ENCODE measurements at places on chromosomes 5 and 9. TPM values are rescaled to one million over a fixed set of nuclear protein-coding genes. Genes with fewer than 3 reads are reported as not detected.

- H3K36me3 ChIP-seq = no peaks in the 10 kb centered on the region
- H3K27ac ChIP-seq = no peak overlapping the region
- H3K4me3 ChIP-seq = no peak overlapping the region
- peaks cover 8% of the 10 kb centered on the region for H3K4me1 ChIP-seq
These were observed 35.0 kb upstream of the ALDH1B1 start for GRCh38 chr9:38357350-38358114.

DNA sequence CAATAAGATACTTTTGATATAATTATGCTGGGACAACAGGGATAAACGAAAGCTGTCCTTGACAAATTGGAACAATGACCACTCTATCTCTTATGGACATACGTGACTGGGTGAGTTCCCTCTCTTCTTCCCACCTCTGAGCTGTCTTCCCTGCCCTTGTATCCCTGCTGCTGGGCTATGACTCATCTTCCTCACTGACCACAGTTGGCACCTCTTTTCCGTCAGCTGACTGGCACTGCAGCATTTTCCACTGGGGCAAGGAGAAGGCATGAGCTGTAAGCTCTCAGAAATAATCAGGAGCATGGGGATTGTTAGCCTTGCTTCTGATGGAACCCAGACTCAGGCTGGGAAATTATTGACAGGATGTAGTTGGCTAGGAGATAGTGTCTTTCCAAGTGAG lies 48.7 kb downstream of the PCSK1 start:
- peaks cover 2% of the 10 kb centered on the region for H3K27me3 ChIP-seq
- peak overlapping the region; percentile 70 for H3K27ac ChIP-seq
- no peak overlapping the region for H3K4me3 ChIP-seq
- DNase-seq = no peak

DNA sequence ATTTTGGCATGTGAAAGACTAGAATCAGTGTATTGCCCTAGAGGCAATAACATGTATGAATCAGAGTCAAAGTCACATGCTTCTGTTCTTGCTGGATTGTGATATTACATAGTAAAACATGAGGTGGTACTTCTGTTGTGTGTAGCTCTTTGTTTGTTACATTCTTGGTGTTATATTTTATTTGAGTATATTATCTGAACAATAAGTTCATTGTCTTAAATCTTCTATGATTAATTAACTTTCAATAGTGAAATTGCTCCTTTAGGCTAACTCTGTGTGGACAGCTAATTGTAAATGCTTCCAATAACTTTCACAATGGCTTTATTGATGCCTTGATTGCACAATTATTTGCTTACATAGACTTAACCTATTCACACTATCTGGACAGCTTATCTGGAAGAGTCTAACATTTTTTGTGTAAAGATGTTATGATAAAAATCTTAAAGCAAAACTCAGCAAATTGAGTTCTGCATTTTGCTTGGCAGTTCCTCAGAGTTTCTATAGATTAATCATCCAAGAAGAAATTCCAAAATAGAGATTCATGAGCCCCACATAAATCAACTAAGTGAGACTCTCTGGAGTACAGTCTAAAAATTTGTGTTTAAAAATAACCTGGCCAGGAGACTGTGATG lies 239.6 kb upstream of the TUSC1 start:
- H3K4me1 ChIP-seq = no peaks in the 10 kb centered on the region
- no peak overlapping the region for H3K27ac ChIP-seq
- no peaks in the 10 kb centered on the region for H3K27me3 ChIP-seq
- no peak overlapping the region for H3K4me3 ChIP-seq
- no peaks in the 10 kb centered on the region for H3K36me3 ChIP-seq
- DNase-seq = no peak

GRCh38 chr5:9467199-9468059 lies 78.4 kb downstream of the SEMA5A start:
- H3K27ac ChIP-seq = no peak overlapping the region
- DNase-seq = no peak
- no peaks in the 10 kb centered on the region for H3K36me3 ChIP-seq
- no peaks in the 10 kb centered on the region for H3K4me1 ChIP-seq

- peak overlapping the region; percentile 69 for H3K27ac ChIP-seq
- no peak overlapping the region for H3K4me3 ChIP-seq
- H3K27me3 ChIP-seq = peaks cover 13% of the 10 kb centered on the region
- no peak for DNase-seq
- H3K36me3 ChIP-seq = no peaks in the 10 kb centered on the region
These were observed 8.2 kb upstream of the GDNF start for GRCh38 chr5:37847978-37848425.

DNA sequence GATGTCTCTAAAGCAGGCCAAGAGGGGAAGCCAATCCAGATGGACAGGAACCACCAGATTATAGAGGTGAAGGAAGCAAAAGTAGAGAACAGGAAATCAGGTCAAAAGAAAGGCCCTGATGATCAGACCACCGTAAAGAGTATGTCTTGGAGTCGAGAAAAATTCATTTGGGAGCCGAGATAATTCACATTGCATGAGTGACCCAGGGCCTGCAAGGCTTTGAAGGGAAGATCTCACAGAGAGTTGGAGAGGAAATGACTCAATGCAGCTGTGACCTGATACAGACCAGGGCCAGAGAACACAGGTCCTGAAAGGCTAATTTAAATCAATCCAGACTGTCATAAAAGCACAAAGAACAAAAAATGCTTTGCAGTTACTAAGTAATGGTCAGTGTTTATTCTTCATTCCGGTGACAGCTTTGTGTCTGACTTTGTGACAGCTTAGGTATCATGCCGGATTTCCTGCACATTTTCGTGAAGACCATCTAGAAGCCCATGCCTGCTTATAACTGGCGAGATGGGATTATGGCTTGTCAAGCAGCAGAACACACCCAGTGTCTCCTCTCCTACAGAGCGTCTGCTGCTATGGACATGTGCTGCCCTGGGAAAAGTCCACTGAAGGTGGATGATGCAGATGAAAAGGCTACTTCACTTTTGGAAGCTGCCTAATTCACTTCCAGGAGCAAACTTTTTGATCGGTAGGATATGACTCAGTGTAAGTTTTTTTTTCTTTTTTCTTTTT lies 5.8 kb upstream of the ACTBL2 start:
- H3K36me3 ChIP-seq = no peaks in the 10 kb centered on the region
- H3K4me3 ChIP-seq = no peak overlapping the region
- DNase-seq = no peak
- no peak overlapping the region for H3K27ac ChIP-seq
- no peaks in the 10 kb centered on the region for H3K4me1 ChIP-seq

GRCh38 chr9:19651681-19652080 lies 137.2 kb downstream of the SLC24A2 start:
- no peaks in the 10 kb centered on the region for H3K27me3 ChIP-seq
- H3K4me1 ChIP-seq = peaks cover 8% of the 10 kb centered on the region
- no peak for DNase-seq
- H3K4me3 ChIP-seq = no peak overlapping the region
- no peak overlapping the region for H3K27ac ChIP-seq

GRCh38 chr9:134624621-134625181 lies 16.9 kb upstream of the COL5A1 start:
- peaks cover 15% of the 10 kb centered on the region for H3K4me1 ChIP-seq
- H3K27ac ChIP-seq = no peak overlapping the region
- no peak overlapping the region for H3K4me3 ChIP-seq
- H3K36me3 ChIP-seq = no peaks in the 10 kb centered on the region
- DNase-seq = peak; percentile 2

DNA sequence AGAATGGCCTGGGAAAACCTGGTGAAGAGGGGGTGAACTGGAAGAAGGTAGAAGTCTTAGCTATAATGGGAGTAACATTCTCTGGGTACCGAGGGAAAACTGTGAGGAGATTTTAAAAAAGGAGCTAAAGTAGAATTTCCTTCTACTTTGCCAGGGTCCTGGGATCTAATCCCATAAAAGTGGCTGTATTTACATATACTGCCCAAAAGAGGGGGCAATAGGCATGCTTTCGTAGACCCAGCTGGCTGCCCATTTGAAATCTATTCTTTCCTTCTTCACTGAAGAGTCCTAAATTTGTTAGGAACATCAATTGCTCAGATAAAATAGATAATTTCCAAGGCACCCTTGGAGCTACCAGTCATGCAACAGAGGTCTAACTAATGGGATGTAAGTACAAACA lies 159.2 kb downstream of the CDC42SE2 start:
- peaks cover 13% of the 10 kb centered on the region for H3K36me3 ChIP-seq
- H3K27ac ChIP-seq = no peak overlapping the region
- DNase-seq = no peak
- H3K4me3 ChIP-seq = no peak overlapping the region
- H3K4me1 ChIP-seq = no peaks in the 10 kb centered on the region

GRCh38 chr9:100228352-100228869 lies 124.3 kb downstream of the TEX10 start:
- no peak overlapping the region for H3K4me3 ChIP-seq

- peak overlapping the region; percentile 86 for H3K27ac ChIP-seq
- no peaks in the 10 kb centered on the region for H3K27me3 ChIP-seq
- peaks cover 43% of the 10 kb centered on the region for H3K4me1 ChIP-seq
These were observed 190.5 kb downstream of the PIK3R1 start for GRCh38 chr5:68405784-68406743.

GRCh38 chr5:144436007-144436406 lies 265.3 kb downstream of the KCTD16 start:
- no peak for DNase-seq
- H3K4me1 ChIP-seq = no peaks in the 10 kb centered on the region
- no peaks in the 10 kb centered on the region for H3K36me3 ChIP-seq
- no peak overlapping the region for H3K27ac ChIP-seq

- H3K4me3 ChIP-seq = no peak overlapping the region
- H3K27ac ChIP-seq = no peak overlapping the region
- no peaks in the 10 kb centered on the region for H3K4me1 ChIP-seq
- peaks cover 3% of the 10 kb centered on the region for H3K36me3 ChIP-seq
- DNase-seq = no peak
These were observed 24.8 kb downstream of the IL6ST start for GRCh38 chr5:55969956-55970355.

GRCh38 chr9:38082446-38083287 lies 13.6 kb upstream of the SHB start:
- H3K4me3 ChIP-seq = no peak overlapping the region

- H3K4me1 ChIP-seq = peaks cover 3% of the 10 kb centered on the region
- no peak for DNase-seq
- no peak overlapping the region for H3K4me3 ChIP-seq
- no peak overlapping the region for H3K27ac ChIP-seq
- no peaks in the 10 kb centered on the region for H3K36me3 ChIP-seq
- no peaks in the 10 kb centered on the region for H3K27me3 ChIP-seq
These were observed 171.0 kb downstream of the ARRDC3 start for GRCh38 chr5:91211997-91212713.

DNA sequence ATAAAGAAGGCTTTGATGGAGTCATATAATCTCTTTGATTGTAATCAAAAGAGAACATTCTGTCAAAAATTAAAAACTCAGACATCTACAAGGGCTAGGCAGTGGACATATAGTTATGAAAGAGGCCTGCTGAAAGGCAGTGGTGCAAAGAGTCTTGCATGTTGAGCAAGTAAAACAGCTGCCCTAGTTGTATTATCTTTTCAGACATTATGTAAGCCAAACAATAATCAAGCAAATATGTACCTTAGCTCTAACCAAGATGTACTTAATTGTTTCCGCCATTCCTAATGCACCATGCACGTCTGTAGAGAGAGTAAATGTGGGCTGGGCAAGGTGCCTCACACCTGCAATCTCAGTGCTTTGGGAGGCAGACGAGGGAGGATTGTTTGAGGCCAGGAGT lies 14.3 kb downstream of the GAPT start:
- H3K27me3 ChIP-seq = no peaks in the 10 kb centered on the region
- peaks cover 11% of the 10 kb centered on the region for H3K4me1 ChIP-seq
- no peak overlapping the region for H3K27ac ChIP-seq
- H3K36me3 ChIP-seq = no peaks in the 10 kb centered on the region
- H3K4me3 ChIP-seq = no peak overlapping the region
- DNase-seq = no peak

DNA sequence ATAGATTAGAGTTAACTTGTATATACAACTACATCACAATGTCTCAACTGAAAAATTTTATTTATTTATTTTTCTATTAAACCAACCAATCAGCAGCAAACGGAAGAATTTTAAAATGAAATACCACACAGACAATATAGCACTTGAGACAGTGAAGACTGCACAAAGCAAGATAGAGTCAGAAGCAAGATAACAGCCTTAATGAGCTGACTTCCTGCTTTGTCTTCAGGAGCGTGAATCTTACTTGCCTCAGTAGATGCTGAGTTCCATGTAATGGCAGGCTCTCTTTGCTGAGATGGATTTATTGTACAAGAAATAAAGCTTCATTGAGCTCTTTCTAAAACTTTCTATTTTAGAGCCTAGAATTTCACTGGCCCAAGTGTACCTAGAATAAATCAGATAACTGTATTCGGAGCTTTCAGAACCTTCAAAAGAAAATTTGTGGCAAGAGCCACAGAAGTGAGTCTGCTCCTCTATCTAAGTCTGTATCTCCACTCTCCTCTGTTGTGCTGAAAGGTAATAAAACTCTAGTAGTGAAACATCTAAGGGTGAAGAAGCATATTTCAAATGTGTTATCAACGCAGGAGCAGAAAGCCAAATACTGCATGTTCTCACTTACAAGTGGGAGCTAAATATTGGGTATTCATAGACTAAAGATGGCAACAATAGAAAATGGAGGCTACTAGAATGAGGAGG lies 83.3 kb upstream of the ANKRD55 start:
- H3K4me3 ChIP-seq = no peak overlapping the region
- peaks cover 24% of the 10 kb centered on the region for H3K4me1 ChIP-seq
- no peaks in the 10 kb centered on the region for H3K36me3 ChIP-seq

- no peak for DNase-seq
- H3K4me1 ChIP-seq = peaks cover 19% of the 10 kb centered on the region
- H3K4me3 ChIP-seq = no peak overlapping the region
- peaks cover 5% of the 10 kb centered on the region for H3K36me3 ChIP-seq
These were observed 54.4 kb upstream of the EXOC3 start for GRCh38 chr5:388266-389196.

DNA sequence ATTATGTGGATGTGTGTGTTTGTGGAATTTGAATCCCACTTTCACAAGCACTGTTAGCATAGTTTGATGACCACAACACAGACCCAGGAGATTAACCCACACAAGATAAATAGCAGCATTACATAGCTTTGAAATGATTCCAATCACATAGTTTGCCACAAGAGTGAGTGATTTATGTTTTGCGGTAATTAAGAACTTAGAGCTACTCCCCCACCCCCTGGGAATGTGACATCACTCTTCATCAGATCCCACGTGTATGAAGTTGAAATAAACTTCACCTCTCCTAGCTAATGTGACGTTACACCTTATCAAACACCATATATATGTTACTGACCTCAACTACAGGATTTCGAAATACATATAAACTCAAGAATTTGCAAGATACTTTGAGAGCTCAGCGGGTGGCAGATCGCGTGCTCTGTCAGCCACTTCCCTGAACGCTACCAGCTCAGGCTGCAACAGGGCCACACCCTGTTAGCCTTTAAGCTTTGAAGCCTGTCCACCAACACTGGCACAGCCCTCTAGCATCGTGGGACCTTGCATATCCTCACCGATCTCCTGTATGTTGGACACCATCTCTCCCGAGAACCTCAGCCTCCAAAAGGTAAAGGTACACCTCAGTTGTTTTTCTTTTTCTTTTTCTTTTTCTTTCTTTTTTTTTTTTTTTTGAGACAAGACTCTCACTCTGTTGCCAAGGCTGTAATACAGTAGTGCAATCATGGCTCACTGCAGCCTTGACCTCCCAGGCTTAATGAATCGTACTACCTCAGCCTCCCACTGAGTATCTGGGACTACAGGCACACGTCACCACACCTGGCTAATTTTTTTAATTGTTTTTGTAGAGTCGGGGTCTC lies 1.7 kb upstream of the AGTPBP1 start:
- H3K4me1 ChIP-seq = peaks cover 42% of the 10 kb centered on the region
- peak overlapping the region; percentile 58 for H3K4me3 ChIP-seq
- no peak overlapping the region for H3K27ac ChIP-seq
- no peaks in the 10 kb centered on the region for H3K36me3 ChIP-seq
- no peaks in the 10 kb centered on the region for H3K27me3 ChIP-seq

AGXT2 gene
- not detected for total RNA-seq

OR1Q1 gene
- not detected for total RNA-seq

SLCO6A1 gene
- total RNA-seq = 0.42 TPM

PHF2 gene
- total RNA-seq = 10.6 TPM

ALDH1B1 gene
- 64.6 TPM for total RNA-seq

CBY3 gene
- total RNA-seq = 0.37 TPM

CER1 gene
- 4.1 TPM for total RNA-seq

PGGT1B gene
- total RNA-seq = 48.0 TPM
